DMS 273 treated with DMSO at 0.1 percent for 48 hours (cell line): ENCODE measurements at places on chromosomes 2 and 18.

- DNase-seq, result no peak
Observed at GRCh38 chr2:186724736-186725135, 30.9 kb downstream of the FAM171B start.

DNA sequence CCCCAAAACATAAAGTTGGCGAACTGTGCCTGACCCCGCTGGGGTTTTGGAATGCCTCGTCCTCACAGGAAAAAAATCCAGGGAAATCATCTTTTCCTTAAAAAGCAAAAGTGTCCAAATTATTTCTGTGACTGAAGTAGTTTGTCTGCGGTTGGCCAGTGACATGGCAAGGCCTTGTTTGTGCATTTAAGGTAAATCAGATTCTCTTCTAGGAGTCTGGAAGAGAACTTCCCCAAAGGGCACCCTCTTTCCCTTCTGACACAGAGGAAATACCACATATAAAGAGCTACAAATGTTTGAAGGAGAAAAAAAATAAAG, 737 bp upstream of the CYB5A start:
- DNase-seq, result no peak

GRCh38 chr2:15909157-15909556, 31.2 kb upstream of the MYCN start:
- no peak for DNase-seq

- no peak for DNase-seq
Observed at GRCh38 chr2:84866122-84866521, 14.8 kb downstream of the TRABD2A start.

- no peak for DNase-seq
Observed at GRCh38 chr2:44975571-44976450, 33.4 kb downstream of the SIX2 start.

GRCh38 chr2:234083572-234084348, 33.3 kb downstream of the SPP2 start:
- no peak for DNase-seq

GRCh38 chr18:48828194-48828545, 122.6 kb downstream of the SMAD7 start:
- DNase-seq, result no peak

- no peak for DNase-seq
Observed at GRCh38 chr2:4882421-4882820, 809.8 kb upstream of the SOX11 start.

DNA sequence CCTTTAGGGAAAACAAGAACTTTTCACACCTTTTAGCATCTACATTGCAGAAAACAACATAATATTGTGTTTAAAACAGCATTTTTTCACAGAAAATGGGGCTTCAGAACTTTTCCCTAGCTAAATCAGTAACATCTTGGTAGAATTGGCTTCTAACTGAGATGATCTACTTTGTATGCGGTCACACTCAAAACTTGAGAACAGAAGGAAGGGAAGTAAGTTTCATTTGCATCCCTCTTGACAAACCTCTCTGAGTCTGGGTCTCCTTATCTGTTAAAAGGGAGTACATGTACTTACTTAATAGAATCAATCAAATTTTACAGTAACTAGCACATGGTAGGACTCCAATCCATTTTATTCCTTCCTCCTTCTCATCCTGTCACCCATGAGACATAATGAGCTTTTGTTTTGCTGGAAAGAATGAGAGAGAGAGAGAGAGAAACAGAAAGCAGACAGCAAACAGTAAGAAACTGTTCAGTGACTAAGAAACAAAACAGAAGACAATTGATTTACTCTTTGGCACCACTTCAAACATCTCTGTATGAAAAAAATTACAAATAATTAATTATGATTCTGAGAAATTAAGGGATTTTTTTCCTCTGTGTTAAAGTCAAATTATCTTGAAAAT, 387.3 kb downstream of the SATB2 start:
- DNase-seq, result no peak

- no peak for DNase-seq
Observed at GRCh38 chr2:20281876-20282275, 56.9 kb upstream of the SDC1 start.

DNA sequence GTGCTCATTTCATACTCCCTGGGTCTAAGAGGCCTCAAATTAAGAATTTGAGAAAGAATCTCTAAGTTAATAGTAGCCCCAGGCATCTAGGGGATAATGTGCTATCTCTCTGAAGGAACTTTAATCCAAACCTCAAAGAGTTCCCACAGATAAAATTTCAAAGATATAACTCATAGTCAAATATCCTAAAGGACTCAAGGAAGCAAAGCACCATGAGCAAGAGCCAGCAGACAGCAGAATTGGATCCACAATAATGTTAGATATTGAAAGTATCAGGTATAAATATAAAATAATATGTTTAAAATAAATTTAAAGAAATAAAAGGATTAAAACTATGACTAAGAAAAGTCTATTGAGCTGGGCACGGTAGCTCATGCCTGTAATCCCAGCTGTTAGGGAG, 31.7 kb upstream of the SIX3 start:
- DNase-seq, result no peak

GRCh38 chr2:77101796-77102452, 420.3 kb downstream of the LRRTM4 start:
- DNase-seq, result no peak

DNA sequence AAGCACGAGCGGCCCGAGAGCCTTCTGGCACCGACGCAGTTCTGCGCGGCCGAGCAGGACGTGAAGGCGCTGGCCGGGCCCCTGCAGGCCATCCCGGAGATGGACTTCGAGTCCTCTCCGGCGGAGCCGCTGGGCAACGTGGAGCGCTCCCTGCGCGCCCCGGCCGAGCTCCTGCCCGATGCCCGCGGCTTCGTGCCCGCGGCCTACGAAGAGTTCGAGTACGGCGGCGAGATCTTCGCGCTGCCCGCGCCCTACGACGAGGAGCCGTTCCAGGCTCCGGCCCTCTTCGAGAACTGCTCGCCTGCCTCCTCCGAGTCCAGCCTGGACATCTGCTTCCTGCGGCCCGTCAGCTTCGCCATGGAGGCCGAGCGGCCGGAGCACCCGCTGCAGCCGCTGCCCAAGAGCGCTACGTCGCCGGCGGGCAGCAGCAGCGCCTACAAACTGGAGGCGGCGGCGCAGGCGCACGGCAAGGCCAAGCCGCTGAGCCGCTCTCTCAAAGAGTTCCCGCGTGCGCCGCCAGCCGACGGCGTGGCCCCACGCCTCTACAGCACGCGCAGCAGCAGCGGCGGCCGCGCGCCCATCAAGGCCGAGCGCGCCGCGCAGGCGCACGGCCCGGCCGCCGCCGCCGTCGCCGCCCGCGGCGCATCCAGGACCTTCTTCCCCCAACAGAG, 70.4 kb downstream of the ARHGEF33 start:
- DNase-seq, result no peak

GRCh38 chr2:23118894-23119293, 266.1 kb upstream of the KLHL29 start:
- DNase-seq, result no peak

DNA sequence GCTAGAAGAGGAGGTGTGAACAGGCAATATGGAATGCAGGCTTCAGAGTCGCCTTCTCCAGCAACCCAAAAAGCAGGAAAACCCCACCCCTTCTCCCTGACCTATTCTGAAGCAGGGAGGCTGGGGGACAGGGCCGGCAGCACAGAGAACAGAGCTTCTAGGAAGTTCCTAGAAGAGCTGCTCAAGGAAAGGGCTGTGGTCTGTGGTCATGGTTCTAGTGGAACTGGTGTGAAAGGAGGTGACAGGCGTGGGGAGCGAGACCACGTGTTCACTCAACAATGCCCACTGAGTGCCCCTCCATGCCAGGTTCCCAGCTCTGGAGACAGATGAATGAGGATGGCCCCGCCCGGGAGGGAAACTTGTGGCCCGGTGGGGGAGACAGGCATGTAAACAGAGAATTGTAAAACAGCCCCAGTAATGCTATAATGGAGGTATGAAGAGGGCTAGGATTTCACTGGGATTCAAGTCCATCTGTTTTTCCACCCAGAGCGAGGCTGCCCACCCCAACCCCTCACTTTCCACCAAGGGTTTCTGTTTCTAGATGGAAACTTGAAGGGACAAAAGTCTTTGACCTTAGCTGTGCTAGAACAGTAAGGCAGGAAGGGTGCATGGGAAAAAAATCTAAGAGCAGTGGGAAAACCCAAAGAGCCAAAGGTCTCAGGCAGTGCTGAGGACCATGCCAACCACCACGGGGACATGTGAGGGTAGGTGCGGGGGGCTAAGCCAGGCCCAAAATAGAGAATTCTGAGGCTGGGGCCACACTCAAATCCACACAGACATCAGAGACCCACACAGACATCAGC, 71.8 kb downstream of the TNS1 start:
- DNase-seq, result peak; percentile 47

GRCh38 chr2:180657054-180657453, 323.4 kb upstream of the UBE2E3 start:
- no peak for DNase-seq

- no peak for DNase-seq
Observed at GRCh38 chr2:223786236-223786635, 51.1 kb downstream of the AP1S3 start.

DNA sequence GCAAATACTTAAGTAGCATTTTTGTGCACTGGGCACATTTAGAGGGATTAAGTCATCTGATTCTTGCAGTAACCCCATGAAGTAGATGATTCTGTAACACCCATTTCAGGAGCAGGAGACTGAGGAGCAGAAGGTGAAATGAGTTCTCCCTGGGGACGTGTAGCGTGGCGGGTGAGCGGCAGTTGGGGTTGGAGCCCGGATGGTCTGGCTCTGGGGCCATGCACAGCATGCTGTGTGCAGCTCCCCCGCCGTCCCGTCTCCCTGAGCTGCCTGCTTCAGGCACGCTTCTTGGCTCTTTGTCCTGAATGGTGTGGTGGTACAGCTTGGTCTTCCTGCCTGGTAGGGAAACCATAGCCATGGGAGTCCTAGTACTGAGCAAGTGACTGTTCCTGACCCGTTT, 32.4 kb downstream of the INPP4A start:
- no peak for DNase-seq

DNA sequence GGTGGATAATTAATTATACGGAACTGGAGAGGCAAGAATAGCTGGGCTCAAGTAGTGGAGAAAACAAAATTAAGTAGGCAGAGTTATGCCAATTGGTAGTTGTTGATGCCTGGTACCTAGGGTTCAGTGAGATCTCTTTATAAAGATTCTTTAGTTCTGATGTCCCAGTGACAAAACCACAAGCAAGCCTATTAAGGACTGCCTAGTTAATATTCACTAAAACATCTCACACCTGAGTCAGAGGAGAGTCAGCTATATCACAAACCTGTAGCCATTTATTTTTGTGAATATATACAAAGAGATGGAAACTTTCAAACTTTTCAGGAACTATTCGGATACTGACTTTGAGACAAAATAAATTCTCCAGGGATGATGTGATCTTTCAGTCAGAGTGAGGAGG, 213.9 kb upstream of the CYP26B1 start:
- no peak for DNase-seq

- no peak for DNase-seq
Observed at GRCh38 chr2:30768036-30768686, 39.1 kb downstream of the CAPN13 start.

GRCh38 chr18:22285361-22286140, 116.2 kb downstream of the GATA6 start:
- no peak for DNase-seq

- DNase-seq, result no peak
Observed at GRCh38 chr2:1869248-1869647, 124.9 kb upstream of the PXDN start.

GRCh38 chr2:139550873-139551272, 770.7 kb upstream of the NXPH2 start:
- no peak for DNase-seq

- DNase-seq, result no peak
Observed at GRCh38 chr2:163157411-163157810, 318.8 kb upstream of the KCNH7 start.

DNA sequence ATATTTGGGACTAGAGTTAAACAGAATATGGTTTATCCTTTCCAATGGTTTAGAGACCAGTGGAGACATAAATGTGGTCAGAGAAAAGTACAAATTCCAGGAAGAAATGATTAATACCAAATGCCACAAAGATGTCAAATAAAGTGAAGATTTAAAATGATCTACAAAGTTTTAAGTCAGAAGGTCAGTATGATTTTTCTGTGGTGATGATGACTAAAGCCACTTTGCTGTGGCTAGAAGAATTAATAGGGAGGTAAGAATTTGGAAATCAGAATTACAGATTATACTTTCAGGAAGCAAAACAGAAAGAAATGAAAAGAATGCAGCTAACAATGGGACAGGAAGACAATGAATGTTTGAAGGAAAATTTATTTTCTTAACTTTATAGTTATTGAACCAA, 91.5 kb upstream of the CDH7 start:
- no peak for DNase-seq

DNA sequence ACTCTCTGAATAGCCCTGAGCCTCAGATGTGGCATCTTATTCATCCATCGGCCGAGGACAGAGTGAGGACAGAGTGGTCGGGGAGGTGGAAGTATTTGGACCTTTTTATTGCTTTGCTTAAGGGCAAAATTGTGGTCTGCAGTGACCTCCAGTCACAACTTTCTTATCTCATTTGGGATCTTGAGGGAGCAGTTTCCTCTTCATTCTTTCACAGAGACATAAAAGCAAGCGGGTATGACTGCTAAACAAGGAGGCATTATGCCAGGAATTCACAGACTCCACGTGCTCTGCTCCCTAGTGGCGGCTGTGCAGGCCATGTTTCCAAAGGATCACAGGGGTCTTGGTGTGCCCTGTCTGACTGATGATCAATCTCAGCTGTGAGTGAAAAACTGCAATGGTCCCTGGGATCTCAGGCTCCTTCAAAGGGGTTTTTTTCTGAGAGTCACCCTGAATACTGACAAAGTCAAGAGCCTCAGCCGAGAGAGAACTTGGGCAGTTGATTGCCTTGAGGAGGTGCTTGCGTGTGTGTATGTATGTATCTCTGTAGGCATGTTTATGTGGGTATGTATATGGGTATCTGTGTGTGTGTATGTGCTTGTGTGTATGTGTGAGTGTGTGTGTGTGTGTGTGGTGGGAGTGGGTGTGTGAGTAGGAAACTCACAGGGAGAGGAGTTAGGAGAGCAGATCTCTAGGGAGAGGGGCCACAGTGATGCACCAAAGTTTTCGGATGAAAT, 47.7 kb downstream of the RAPGEF4 start:
- DNase-seq, result no peak
